ENCODE measurements at places on chromosomes 13 and 19.

DNA sequence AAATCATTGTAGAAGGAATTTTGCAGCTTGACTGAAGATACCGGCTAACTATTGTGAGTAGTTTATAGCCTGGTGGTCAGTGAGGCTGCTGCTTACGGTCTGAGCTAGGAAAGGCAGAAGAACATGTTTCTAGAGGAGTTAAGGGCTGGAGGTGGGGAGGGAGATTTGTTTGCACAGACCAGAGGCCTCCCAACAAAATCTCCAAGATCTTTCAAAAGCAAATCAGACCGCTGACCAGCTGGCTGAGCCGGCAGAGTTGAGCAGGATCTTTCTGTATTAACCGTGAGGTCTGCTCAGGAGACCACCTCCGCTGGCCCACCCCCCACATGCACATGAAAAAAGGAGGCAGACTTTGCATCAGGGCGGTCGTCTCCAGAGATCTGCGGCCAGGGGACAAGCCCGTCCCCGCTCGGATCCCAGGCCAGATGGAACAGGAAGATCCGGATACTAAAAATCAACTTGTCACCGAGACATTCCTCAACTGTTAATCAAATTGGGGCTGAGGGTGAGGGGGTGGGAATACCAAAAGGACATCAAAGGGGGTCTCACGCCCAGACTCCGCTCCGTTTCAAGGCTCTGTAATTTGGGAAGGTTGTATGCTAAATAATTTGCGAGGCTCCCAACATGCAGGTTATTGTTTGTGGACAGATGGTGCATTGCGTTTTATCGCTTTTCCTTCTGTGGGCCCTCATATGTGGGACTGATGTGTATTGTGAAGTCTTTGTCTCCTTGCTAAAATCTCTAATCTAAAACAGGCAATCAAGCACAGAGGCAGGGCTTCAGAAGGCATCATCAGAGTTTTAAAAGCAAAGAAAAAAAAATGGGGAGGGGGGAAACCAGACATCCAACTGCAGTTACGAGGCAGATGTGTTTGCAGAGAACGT is 319.0 kb downstream of the ZNF536 start:
- no peak for DNase-seq

GRCh38 chr13:73519396-73520116 is 460.8 kb downstream of the KLF5 start:
- DNase-seq, result no peak

GRCh38 chr13:28718196-28718542 is 601 bp downstream of the SLC46A3 start:
- no peak for DNase-seq

DNA sequence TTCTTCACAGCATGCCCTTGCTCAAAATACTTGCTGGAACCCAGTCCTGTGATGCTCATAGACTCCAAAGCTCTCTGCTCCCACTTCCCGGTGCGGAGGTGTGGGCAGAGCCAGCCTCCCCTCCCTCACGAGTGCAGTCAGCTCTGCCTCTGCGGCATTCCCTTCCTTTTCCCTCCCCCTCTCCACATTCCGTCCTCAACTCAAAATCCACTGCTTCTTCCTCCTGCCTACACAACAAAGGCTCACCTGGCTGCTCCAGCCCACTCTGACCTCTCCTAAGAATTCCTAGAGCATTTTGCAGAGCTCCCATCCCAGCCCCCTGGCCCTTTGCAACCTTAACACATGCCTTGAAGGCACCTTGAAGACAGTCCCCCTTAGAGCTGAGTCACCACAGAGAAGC is 527.9 kb downstream of the MYO16 start:
- DNase-seq, result no peak

- DNase-seq, result no peak
Measured at GRCh38 chr13:34808649-34809048, 133.4 kb upstream of the NBEA start.

- DNase-seq, result no peak
Measured at GRCh38 chr13:110133425-110134235, 173.3 kb downstream of the COL4A1 start.

GRCh38 chr13:40694426-40694825 is 28.0 kb upstream of the FOXO1 start:
- DNase-seq, result no peak

Measured in GOT3 (cell line).